ENCODE measurements at places on chromosomes 4 and X. TPM values are rescaled to one million over a fixed set of nuclear protein-coding genes. Genes with fewer than 3 reads are reported as not detected.

Gene ARR3
- total RNA-seq: not detected

Gene DLG3
- total RNA-seq: 9.4 TPM

Gene PASD1
- total RNA-seq: not detected

Gene MGARP
- total RNA-seq: 0.08 TPM

Gene GLUD2
- 0.23 TPM for total RNA-seq

Gene ARHGAP36
- not detected for total RNA-seq

Gene TRIML2
- total RNA-seq: 0.95 TPM

Gene MND1
- total RNA-seq: 17.0 TPM

Gene HELT
- total RNA-seq: not detected

Gene AVPR2
- total RNA-seq: not detected

Gene TCEAL5
- total RNA-seq: not detected

Gene OCRL
- 9.2 TPM for total RNA-seq

Gene LRCH2
- total RNA-seq: 0.04 TPM

Gene MAGEA9B
- total RNA-seq: not detected

Gene COX18
- 31.9 TPM for total RNA-seq

Gene CFP
- not detected for total RNA-seq

Gene NR0B1
- total RNA-seq: not detected

Gene PHKA1
- total RNA-seq: 6.7 TPM

Gene ASB12
- not detected for total RNA-seq

Gene C1QTNF7
- not detected for total RNA-seq

Gene NKX6-1
- not detected for total RNA-seq

Gene SMIM43
- total RNA-seq: not detected

Gene SOX3
- not detected for total RNA-seq

Gene L1CAM
- total RNA-seq: 3.0 TPM
